Stimulated activated CD4-positive, alpha-beta T cell treated with anti-CD3 and anti-CD28 coated beads, TNF-alpha, amount 100 ng/mL, for 48 hours (primary cell): ENCODE measurements at places on chromosomes 6 and 20.

- DNase-seq, result no peak
Observed at GRCh38 chr6:148790404-148790803, 43.6 kb downstream of the UST start.

DNA sequence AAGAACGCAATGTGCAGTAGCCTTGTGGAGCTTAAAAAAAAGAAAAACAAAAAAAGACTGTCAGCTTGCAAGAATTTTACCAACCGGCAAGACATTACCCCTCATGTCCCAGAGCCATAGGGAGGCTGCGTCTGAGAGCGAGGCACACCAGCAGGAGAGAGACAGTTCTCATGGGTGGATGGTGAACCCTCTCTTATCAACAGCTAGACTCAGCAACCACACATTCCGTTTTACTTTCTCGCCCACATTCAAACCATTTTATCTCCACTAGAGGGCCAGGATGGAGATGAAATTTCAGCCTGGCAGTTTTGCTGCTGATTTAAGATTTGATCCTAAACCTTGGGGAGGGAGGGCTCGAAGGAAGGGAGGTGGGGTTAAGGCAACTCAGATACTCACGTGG, 247.0 kb downstream of the ATXN1 start:
- DNase-seq, result no peak

DNA sequence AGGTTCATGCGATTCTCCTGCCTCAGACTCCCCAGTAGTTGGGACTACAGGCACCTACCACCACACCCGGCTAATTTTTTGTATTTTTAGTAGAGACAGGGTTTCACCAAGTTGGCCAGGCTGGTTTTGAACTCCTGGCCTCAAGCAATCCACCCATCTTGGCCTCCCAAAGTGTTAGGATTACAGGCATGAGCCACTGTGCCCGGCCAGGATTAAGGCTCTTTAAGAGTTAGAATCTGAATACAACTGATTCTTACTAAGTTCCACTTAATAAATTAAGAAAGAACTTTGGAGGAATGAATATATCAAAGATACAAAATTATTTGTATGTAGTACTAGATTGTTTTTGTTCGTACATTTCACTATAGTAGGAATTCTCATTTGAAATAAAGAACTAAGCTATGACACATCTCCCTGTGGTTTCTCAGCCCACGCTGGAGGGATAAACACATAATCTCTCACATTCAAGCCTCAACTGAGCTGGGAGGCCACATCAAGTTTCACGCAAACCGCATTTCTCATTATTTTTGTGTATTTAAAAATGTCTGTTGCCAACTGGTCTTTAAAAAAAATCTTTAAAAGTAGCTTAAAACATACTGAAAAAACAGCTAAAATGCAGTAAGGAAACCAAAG, 34.2 kb downstream of the DTNBP1 start:
- DNase-seq, result peak; percentile 34

DNA sequence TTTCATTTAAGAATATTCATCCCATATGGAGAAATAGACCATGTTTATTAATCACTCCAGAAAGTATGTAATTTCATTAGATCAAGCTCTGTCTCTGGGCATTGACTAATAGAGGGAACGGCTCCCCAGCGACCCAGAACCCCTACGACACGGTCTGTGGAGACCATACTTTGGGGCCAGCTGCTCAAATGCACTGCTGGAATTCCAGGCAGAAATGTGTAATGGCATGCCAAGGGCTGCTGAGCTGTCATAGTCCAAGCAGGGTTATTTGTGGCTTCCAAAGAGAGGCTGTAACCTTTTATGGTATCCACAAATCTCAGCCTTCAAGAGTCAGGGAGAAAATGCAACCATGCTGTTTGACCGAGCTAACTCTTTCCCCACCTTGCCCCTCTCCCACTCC, 755.8 kb downstream of the DHX35 start:
- DNase-seq, result no peak

GRCh38 chr6:21084656-21085055, 508.9 kb upstream of the SOX4 start:
- DNase-seq, result no peak

GRCh38 chr6:134950482-134950881, 581 bp upstream of the ALDH8A1 start:
- DNase-seq, result no peak

GRCh38 chr6:65876668-65877067, 169.6 kb upstream of the EYS start:
- no peak for DNase-seq

- DNase-seq, result no peak
Observed at GRCh38 chr6:156378853-156379252, 398.3 kb upstream of the ARID1B start.

GRCh38 chr6:21556968-21557721, 36.4 kb upstream of the SOX4 start:
- DNase-seq, result no peak

GRCh38 chr20:17652411-17652810, 29.6 kb downstream of the RRBP1 start:
- no peak for DNase-seq

DNA sequence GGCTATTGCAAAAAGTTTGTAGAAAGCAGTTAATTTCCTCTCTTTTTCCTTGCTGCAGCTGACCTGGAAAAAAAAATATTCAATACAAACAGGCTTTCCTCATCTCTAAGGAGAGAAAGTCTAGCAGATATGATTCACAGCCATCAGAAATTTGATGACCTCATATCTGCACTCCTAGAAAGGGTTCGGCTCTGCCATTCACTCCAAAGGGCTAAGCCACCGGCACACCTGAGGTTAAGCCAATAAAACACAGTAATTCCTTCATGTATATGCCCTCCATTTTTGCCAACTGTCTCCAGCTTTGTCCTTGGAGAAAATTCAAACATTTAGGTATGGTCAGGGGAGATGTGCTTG, 18.7 kb upstream of the LY86 start:
- no peak for DNase-seq

- DNase-seq, result no peak
Observed at GRCh38 chr6:26223228-26223627, 136.0 kb downstream of the HFE start.

DNA sequence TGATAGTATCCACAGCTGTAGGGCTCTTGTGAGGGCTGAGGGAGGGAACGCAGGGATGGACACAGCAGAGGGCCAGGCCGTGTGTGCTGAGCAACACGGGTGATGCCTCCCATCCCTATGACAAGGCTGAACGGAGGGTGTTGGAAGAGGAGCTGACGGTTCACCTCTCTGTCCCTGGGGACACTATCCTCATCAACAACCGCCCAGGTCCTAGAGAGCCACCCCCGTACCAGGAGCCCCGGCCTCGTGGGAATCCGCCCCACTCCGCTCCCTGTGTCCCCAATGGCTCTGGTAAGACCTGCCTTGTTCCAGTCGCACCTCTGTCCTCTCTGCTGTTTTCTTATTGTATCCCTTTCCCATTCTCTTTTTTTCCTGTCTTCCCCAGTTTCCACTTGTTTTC, 10.1 kb downstream of the DDR1 start:
- DNase-seq, result no peak

- DNase-seq, result no peak
Observed at GRCh38 chr6:152295920-152296319, 341.2 kb downstream of the SYNE1 start.

DNA sequence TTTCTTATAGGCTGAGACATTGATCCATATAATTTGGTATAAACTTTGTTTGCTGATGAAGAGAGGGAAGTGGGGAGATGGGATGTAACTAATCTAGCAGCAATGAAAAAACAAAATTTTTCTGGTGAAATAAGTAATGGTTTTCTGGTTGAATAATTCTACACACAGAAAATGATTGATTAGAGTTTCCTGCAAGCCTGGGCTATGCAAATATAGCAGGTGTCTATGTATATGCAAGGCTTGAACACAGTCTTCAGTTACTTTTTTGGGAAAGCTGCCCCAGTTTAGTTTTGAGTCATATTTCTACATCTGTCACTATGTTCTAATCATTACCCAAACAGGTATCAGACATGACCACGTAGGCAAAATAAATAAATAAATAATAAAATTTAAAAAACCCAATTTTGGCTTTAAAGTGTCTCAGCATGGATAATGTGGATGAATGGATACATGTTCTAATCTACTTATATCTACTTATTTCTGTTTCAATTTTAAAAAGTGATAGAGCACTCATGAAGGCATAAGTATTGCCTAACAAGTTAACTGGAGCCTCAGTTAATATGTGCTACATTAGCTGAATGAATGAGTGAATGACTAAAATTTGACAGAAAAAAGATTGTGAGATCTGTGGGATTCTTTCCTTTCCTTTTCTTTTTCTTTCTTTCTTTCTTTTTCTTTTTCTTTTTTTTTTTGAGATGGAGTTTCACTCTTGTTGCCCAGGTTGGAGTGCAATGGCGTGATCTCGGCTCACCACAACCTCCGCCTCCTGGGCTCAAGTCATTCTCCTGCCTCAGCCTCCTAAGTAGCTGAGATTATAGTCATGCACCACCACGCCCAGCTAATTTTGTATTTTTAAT, 37.2 kb upstream of the TFB1M start:
- no peak for DNase-seq

DNA sequence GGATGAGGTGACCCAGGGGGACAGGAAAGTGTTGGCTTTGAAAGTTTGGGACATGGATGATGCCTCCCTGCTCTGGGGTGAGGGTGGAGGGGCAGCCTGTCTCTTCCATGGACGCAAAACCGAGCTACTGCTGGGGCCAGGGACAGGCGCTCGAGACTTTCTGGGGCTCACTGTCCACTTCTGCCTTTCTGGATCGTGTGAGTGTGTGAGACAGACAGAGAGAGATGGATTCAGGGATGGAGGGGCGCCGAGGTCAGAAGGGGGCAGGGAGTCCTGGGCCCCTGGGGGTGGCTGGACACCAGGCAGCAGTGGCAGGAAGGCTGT, 78.0 kb upstream of the GATA5 start:
- no peak for DNase-seq

DNA sequence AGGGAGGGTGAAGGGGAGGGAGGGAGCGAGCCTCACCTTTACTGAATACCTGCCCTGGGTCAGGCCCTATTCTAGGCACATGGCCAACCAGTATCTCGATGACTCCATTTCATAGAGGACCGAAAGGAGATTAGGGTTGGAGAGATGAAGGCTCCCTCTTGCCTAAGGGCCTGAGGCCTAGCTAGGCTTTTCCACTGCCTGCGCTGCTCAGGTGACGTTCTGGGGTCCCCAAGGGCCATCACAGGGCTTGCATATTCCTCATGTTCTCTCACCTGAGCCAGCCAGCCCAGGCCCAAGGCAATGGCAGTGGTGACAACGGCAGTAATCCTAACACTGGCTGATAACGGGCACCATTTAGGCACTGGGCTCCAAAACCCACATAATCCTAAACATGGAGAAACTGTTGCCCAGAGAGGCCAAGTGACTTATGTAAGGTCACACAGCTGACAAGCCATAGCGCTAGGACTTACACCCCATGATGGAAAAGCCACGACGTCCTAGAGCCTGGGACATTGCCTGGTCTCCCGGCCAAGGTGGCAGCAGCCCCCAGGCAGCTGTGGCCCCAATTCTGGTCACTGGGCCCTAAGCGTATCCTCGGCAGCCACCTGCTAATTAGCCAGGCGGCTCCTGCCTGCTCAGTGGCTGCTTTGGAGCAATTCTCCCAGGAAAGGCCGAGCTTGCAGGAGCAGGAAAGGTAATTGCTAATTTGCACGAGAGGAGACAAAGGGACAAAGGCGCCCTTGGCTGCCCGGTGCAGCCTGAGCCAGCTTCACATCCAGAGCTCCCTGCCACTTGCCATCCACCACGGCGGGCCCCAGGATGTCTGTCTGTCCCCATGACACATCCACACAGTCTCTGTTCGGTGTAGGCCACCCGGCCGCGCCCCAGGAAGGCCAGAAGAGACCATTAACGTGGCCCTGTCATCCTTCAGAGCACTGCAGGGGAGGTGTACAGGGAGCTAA, 21.5 kb downstream of the NOL4L start:
- no peak for DNase-seq

DNA sequence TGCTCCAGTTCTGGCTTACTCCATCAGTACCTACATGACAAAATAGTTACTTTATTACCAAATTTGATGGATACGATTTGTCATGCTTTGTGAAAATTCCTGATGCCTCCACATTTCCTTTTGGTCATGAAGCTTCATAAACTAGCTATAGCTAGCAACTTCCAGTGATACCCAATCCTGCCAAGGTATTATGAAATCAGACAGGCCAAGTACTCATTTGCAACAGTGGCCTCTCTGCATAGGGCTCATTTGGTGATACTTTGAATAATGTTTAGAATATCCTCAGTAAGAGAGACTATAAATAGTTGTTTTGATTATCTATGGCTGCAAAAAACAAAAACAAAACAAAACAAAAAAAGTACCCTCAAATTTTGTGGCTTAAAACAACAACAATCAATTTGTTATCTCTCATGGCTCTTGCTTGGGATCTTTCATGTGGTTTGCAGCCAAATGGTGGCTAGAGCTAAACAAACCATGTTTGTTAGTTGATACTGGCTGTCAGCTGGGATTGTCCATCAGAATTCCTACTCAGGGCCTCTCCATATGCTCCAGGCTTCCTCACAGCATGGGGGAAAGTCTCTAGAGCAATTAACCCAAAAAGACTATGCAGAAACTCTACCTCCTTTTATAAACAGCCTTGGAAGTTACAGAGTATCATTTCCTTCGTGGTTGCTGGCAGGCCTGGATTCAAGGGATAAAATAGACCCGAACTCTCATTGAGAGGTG, 10.1 kb upstream of the PRL start:
- DNase-seq, result no peak

- DNase-seq, result no peak
Observed at GRCh38 chr6:75156186-75156878, 49.5 kb downstream of the COL12A1 start.

DNA sequence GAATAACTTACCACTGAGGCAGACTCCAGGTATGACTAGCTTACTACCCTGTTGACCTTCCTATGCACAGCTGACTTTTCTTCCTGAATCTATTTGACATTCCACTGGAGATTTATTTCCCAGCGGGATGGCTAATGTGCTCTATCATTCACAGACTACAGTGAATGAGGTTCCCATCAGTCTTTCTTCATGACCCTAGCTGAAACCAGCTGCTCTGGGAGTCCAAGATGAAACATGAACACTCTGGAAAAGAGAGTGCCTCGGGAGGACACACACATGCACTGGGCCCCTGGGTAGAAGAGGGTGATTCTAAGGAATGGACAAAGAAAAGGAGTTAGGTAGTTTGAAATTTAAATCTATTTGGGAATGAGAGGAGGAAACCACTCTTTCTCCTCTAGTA, 82.6 kb upstream of the DST start:
- DNase-seq, result no peak

DNA sequence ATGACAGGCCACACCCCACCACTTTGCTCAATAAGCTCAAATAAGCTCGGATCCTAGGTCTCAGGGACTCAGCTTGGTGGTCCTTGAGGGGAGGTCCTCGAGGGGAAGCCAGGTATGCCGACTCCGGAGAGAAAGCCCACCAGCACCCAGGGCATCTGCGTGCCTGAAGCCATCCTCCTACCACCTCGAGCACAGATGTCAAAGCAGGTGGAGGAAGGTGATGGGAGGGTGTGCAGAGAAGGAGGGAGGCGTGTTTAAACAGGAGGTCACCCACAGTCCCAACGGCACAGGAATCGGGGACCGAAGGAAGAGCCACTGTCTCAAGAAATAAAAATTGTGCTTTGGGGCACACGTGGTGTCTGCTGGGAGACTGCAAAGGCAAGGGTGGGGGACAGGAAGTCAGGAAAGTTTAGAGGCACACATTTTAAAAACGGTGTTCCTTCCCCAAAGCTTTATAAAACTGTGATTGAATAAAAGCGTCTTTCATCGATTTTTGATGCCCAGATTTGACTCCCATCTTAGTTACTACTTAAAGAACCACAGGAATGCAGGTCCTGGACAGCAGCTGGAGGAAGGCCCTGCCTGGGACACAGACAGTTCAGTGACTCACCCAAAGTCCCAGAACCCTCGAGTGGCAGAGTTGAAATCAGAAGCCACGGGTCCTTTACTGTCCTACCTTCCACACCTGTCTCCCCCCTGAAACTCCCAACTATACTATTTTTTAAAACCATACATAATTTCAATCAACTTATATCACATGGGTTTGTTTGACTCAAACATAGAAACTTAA, 221.0 kb upstream of the PDE10A start:
- no peak for DNase-seq
